Esophagus mucosa (tissue), 1 donor: ENCODE measurements at places on chromosomes 7 and 10. TPM values are rescaled to one million over a fixed set of nuclear protein-coding genes. Genes with fewer than 3 reads are reported as not detected.
A peak's percentile ranks its signal among the peaks of the same experiment; 100 is the strongest.

Gene C10orf143
- total RNA-seq = 3.3 TPM

- ATAC-seq = no peak
These were observed 197.1 kb upstream of the STK17A start for GRCh38 chr7:43385856-43386255.

Gene ADCYAP1R1
- total RNA-seq = 0.12 TPM

Gene POU6F2
- 0.08 TPM for total RNA-seq

Gene TRIM74
- total RNA-seq = not detected

- no peak for ATAC-seq
These were observed 42.5 kb upstream of the INPP5A start for GRCh38 chr10:132494866-132495630.

GRCh38 chr7:5429857-5430611 is 6.4 kb upstream of the TNRC18 start:
- peak; percentile 66 for ATAC-seq

DNA sequence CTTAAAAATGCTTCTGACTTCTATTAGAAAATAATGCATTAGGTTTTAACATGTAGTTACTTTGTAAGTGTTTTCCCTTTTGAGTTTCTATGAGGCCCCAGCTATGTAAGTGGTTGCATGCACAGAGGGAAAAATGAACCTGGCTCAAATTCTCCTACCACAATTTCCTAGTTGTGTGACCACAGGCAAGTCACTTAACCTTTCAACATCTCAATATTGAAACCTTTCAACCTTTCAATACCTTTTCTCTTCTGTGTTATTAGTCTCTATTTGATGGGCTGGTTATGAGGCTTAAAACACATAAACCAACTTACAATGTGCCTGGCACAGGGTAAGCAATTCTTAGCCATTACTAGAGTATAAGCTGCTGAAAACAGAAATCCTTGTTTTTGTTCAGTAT is 203.0 kb downstream of the KCND2 start:
- ATAC-seq = no peak

- no peak for ATAC-seq
These were observed 147.3 kb upstream of the VSTM2A start for GRCh38 chr7:54394834-54395233.

- no peak for ATAC-seq
These were observed 74.4 kb downstream of the MEST start for GRCh38 chr7:130566168-130566897.

Gene PCLO
- 4.4 TPM for total RNA-seq

GRCh38 chr7:83001362-83002040 is 161.2 kb downstream of the PCLO start:
- ATAC-seq = no peak

Gene CHST12
- 4.1 TPM for total RNA-seq

- no peak for ATAC-seq
These were observed 399.1 kb downstream of the GPAM start for GRCh38 chr10:111784436-111784835.

DNA sequence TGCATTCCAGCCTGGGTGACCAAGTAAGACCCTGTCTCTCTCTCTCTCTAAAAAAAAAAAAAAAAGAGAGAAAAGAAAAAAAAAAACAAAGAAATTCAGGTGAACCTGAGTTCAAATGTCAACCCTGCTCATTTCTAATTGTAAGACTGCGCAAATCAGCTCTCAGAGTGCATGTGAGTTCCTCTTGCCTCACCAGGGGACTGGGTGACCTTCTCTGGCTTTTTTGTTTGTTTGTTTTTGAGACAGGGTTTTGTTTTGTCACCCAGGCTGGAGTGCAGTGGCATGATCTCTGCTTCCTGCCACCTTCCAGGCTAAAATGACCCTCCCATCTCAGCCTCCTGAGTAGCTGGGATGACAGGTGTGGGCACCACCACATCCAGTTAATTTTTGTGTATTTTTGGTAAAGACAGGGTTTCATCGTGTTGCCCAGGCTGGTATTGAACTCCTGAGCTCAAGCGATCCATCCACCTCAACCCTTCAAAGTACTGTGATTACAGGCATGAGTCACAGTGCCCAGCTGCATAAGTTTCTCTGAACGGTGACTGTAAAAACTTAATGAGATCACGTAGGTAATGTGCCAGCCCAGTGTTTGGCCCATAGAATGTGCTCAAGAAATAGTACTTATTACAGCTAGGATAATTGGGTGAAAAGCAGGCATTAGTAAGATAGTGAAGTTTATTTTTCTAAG is 45.3 kb upstream of the BAMBI start:
- ATAC-seq = no peak

GRCh38 chr7:101857358-101857811 is 40.0 kb downstream of the CUX1 start:
- ATAC-seq = no peak

DNA sequence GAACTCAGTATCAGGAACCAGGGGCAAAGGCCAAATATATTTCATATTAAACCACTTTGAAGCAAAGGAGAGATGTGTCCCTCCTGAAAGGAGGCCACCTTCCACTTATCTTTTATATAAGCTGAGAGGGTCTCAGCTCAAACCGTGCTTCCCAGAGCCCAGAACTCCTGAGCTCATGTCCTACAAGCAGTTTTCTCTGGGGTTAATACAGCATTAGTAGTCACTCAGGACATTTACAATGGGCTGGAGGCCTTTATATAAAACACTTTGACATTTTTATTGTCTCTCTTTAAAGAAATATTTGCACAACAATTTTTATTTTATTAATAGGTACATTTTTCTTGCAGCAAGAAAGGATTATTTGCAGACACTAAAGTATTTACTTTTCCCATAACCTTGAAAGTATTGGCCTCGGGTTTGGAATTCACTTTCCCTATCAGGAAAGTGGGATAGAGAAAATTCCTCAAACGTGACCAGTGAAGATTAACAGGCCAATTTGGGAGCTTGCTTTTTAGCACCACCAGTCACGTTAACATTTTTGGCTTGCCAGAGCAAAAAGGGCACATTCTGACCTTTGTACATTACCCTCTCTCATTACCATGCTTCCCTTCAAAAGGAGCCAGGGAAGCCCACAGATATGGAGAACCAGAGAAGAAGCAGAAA is 464.9 kb upstream of the NRP1 start:
- ATAC-seq = no peak

DNA sequence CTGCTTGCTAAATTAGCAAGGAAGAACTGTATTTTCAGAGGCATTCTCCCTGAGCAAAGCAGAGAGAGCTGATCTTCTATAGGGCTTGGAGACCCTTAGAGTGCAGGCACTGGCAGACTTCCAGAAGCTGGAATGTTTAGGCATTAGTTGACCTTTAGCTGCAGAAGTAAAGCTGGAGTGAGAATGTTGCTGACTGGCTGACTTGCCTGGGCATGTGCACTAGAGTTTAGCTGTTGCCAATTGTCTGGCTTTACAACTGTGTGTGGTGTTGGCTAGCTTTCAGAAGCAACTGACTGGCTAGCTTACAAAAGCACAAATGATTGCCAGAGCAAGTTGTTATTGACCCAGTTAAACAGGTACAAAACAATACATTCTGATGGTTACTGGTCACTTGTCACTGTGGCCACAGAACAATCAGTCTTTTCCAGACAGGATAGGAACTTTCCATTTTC is 25.1 kb downstream of the FAM13C start:
- ATAC-seq = peak; percentile 91

GRCh38 chr10:77355844-77356243 is 281.8 kb downstream of the KCNMA1 start:
- peak; percentile 61 for ATAC-seq

Gene OR2A1
- not detected for total RNA-seq

DNA sequence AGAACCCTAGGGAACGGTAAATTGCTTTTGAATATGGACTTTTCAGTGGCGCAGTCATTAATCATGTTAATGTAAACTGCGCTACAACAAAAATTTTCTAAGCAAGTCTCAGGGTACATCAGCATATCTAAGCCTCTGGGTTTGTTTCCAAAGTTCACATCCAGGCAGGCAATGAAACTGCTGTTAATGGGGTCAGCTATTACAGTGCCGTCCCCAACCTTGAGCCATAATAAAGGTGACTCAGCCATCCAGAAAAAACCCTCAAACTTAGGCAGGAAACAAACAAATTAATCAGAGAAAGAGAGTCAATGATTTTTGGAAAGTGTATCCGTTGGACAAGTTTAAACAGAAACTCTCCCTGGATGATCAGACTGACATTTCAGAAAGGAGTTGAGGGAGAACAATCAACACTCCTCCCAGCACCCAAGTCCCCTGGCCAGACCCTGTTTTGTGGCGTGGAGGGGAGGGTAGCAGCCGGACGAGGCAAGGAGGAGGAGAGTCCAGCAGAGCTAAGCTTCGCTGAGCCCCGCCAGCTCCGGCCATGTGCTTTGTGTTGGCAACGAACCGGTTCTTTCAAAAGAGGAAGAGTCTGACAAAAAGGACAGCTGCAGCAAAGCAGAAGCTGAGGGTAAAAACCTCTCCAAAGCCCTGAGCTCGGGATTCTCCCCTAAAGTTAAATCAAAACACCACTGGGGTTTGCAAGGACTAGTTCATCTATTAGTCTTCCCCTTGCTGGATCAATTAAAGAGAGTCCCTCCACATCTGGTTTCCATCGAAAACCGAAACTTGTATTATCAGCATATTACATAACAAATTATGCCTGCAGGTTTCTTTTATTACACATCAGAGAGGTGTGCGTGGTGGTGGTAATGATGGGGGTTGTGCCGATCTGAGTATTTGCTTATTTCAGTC is 3.6 kb downstream of the FAM53B start:
- peak; percentile 16 for ATAC-seq

GRCh38 chr7:64509583-64509982 is 53.3 kb downstream of the ZNF680 start:
- ATAC-seq = no peak

DNA sequence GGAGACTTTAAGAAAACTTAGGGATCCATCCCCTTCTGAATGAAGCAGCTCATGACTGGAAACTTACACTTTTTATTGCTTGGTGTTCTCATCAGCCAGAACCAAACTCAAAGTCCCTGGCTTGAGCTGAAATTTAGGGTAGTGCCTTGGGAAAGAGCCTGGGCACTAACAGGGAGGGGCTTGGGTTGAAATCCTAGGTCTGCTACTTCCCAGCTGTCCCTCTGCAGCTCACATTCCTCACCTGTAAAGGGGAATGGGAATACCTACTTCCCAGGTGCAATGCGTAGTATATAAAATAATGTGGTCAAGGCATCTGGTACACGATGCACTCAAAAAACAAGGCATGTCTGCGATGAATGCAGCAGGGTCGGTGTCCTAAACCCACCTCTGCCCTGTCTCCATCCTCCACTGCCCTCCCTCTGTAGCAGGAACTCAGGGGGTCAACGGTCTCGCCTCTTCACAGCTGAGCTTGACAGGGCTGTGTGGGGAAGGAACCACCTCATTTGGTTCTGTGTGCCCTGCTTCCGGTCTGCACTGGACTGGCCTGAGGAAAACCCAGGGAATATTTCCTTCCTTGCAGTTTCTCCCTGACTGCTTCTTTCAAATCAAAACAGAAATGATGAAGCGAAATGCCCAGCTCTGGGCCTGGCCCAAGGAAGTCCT is 80.0 kb downstream of the COBL start:
- no peak for ATAC-seq

Gene XRCC2
- total RNA-seq = 2.3 TPM

- ATAC-seq = peak; percentile 32
These were observed 12.6 kb downstream of the BAZ1B start for GRCh38 chr7:73509463-73509862.

DNA sequence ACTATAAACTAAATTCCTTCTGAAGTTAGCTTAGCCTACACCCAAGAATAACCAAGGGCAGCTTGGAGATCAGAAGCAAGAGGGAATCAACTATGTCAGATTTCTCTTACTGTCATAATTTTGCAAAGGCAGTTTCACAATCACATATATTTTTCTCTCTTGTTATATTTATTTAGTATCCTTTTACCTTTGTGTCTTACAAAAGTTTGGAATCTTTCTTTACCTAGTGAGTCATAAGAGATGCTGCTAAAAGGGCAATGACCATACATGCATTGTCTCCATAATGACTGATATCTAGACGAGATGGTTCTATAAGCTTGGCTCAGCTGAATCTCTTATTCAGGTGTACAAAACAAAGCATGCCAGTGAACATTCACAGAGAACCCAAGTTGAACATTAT is 61.1 kb downstream of the PPP1R17 start:
- ATAC-seq = peak; percentile 23

GRCh38 chr10:113336549-113337130 is 216.2 kb upstream of the HABP2 start:
- no peak for ATAC-seq

DNA sequence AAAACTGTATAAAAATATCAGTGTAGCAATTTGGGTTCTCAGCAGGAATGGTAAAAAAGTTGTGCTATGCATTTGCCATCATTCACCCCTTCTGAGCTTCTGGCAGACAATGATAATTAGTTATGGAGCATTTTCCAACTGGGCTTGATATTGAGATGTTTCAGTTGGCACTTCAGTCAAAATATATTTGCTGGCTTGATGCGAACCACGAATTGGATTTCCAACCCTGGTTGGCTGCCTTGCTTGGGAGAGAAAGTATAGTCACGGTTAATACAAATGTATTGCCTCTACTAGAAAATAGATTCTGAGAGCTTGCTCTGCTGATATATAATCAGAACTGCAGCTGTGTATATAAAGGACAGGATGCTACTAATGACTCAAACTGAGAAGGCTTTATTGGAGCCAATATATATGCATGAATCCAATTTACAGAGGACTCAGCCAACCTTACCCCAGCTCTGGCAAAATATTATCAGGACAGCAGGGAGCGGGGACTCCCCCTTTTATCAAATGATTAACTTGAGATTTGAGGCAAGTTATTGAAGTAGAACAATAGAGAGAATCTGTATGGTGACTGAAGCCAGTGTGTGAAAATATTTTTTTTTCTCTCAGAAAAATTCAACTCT is 219.8 kb upstream of the SMIM30 start:
- ATAC-seq = no peak

- no peak for ATAC-seq
These were observed 101.6 kb downstream of the OTUD1 start for GRCh38 chr10:23540401-23541030.

DNA sequence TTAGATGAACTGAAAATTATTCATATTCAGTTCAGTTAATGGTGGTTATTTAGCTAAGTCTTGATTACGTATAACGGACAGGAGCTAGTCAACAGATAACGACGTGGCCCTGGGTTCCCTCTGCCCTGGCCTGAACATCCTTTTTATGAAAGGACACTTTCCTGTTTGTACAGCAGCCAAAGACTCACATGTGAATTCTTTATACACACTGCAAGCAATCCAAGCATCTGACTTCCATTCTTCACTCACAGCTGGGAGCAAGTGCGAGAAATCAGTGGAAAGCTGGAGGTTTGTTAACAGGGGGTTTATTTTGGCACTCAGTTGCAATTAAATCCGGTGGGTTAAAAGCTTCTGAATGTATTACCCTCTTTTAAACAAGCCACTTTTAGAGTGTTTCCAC is 148.1 kb upstream of the GDF10 start:
- ATAC-seq = no peak

Gene COMTD1
- total RNA-seq = 106 TPM
